Left renal pelvis (tissue), 4 donors: ENCODE measurements at places on chromosomes 13 and 19. TPM values are rescaled to one million over a fixed set of nuclear protein-coding genes. Genes with fewer than 3 reads are reported as not detected.

GRCh38 chr19:57083711-57084110 lies 36.1 kb upstream of the USP29 start:
- no peak for DNase-seq

GRCh38 chr19:20357921-20358320 lies 190.9 kb downstream of the ZNF486 start:
- no peak for DNase-seq

- no peak for DNase-seq
Observed at GRCh38 chr13:94192431-94192975, 287.0 kb downstream of the DCT start.

DNA sequence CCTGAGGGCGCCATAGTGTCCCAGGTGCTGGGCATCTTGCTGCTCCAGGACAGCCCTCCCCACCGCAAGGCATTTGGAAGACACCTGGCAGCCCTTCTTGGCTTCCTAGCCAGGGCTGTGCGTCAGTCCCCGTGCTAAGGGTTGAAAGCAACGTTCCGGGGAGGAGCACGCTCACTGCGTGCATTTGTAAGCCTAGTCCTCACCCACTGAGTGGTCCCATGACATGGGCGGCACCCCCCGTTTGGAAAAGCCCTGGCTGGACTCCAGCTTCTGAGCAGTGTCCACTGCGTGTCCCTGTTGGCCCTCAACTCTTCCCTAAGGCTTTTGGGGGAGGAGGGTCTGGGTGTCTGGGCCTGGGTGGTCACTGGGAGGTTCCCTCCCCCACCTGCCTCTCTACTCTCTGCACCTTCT lies 76.3 kb upstream of the GPR183 start:
- DNase-seq: no peak

- no peak for DNase-seq
Observed at GRCh38 chr13:73608157-73608516, 526.1 kb downstream of the KLF12 start.

Gene SMIM44
- polyA plus RNA-seq: not detected

Gene ZNF729
- 0.83 TPM for polyA plus RNA-seq
